ENCODE measurements at places on chromosomes 3 and 15.

- DNase-seq: no peak
Measured at GRCh38 chr15:41810651-41811431, 17.1 kb upstream of the JMJD7 start.

DNA sequence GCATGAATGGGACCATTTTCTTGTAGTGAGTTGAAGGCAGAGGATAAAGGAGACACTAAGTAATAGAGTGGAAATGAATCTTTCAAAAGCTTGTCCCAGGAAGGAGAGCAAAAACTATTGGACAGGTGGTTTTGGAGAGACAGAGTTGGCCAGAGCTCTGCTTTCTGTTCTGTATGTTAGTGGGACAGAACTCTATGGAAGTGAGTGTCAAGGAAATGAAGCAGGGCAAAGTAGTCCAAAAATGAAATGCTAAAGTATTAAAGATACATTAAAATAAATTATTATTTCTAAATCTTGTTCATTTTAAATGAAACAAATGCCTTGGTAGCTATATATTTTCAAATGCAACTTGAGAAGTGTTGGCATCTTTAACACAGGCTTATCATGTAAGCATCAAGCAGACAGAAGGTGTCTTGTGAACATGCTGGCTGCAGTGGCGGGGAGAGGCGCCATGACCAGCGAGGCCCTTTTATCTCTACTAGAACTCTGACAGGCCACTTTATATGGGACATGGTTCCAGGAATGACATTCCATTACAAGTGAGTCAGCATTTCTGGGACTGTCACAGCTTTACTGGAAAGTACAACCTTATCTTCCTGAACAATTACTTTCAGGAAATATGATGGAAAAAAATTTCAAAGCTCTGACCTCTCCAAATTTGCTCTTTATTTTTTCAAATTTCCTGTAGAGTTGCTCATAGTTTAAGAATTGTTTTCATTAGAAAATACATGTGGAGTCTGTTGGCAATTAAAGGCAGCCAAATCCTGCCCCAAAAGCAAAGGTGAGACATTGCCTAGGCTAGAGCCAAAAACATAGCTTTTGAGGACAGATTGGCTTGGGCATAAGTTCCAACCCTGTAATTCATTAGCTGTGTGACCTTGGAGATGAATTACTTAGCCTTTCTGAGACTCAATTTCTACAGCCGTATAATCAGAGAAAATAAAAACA, 106.5 kb downstream of the ECT2 start:
- no peak for DNase-seq

DNA sequence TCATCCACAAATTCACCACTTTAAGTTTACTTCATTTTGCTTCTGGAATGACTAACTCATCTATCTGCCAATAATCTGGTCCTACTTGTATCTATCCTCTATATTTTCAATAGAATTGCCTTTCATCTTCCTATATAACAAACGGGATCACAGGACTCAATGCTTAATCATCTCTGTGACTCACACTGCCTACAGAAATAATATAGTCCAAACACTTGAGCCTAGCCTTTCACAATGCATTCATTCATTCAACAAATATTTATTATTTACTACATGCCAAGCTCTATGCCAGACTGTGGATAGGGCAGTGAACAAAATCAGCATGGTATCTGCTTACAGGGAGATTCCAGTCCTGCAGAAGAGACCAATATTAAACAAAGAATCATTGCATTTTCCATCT, 16.6 kb upstream of the AGTR1 start:
- no peak for DNase-seq

- no peak for DNase-seq
Measured at GRCh38 chr3:146277953-146278631, 27.2 kb upstream of the PLSCR4 start.

GRCh38 chr3:122858373-122858772, 63.5 kb downstream of the SLC49A4 start:
- no peak for DNase-seq

GRCh38 chr15:84878504-84878903, 6.0 kb upstream of the SLC28A1 start:
- DNase-seq: peak; percentile 29

DNA sequence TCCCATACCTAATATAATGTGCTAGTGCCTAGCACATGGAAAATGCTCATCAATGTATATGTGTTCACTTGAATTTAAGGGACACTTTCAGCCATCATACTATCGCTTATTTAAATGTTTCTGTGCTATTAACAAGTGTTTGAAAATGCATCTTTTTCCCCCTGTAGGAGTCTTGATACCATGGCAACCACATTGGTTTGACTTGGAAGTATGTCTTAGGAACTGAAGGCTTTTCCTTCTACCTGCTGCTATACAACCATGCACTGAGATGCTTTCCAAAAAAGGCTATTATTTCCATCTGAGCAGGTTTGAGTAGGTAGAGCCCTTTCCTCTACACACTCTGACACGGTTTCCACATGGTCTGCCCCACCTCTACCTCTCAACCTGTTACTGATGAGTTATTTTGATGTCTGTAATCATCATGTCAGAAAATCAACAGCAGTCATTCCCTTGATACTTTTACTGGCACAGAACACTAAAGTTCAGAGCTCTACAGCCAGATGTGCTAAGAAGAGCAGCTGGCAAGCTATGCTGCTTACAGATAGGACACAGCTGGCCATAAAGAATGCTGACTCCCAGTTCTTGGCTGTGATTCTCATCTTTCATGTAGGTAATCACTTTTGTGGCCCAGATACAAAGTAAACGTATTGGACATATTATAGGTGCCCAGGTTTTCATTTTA, 59.3 kb downstream of the RYR3 start:
- no peak for DNase-seq

DNA sequence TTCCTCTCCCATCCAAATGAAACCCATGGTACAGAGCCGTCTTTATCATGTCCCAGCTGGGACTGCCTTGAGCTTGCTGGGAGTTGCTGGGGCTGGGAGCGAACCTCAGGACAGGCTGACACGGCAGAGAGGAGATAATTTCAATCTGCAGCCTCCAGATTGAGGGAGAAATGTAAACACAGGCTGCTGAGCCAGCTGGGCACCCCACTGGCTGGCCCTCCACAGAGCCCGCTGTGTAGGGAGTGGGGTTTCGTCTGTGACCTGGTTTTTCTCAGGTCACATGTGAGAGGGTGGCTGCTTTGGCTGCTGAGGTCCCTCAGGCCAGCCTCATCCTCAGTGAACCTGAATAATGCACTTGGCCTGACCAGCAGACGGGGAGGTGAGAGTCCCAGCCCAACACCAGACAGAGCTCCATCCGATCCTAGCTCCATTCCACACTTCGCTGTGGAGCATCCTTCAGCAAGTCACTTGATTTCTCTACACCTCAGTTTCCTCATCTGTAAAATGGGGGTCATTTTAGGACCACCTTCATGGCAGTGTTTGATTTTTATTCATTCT, 121.6 kb upstream of the MRPS22 start:
- DNase-seq: no peak

DNA sequence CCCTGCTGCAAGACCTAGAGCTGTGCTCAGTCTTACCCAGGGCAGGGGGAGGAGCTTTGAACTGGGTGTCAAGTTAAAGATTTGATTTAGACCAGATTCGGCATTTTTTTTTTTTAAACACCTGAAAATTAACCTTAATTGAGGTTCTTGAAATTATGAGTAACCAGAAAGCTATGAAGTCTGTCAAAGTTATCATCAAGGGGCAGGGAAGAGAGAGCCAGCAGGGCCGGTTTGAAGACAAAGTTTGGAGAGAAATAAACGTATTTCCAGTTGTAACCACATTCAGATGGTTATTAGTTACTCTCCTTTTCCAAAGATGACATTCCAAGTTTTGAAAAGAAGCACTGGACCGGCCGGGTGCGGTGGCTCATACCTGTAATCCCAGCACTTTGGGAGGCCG, 12.0 kb downstream of the TMEM266 start:
- DNase-seq: no peak

- no peak for DNase-seq
Measured at GRCh38 chr3:53485675-53486403, 8.6 kb upstream of the CACNA1D start.

GRCh38 chr15:69795601-69796000, 302.1 kb downstream of the TLE3 start:
- DNase-seq: no peak

- DNase-seq: no peak
Measured at GRCh38 chr3:72912532-72912931, 24.7 kb downstream of the GXYLT2 start.

- no peak for DNase-seq
Measured at GRCh38 chr3:25493246-25493645, 65.2 kb downstream of the RARB start.

GRCh38 chr3:112074616-112075497, 11.3 kb upstream of the C3orf52 start:
- no peak for DNase-seq

- DNase-seq: no peak
Measured at GRCh38 chr3:31668242-31668641, 135.5 kb downstream of the STT3B start.

GRCh38 chr3:98612996-98613517, 19.6 kb upstream of the CPOX start:
- no peak for DNase-seq

- DNase-seq: no peak
Measured at GRCh38 chr3:112973325-112974177, 1.4 kb downstream of the CD200R1 start.

GRCh38 chr3:49723296-49723627, 489 bp downstream of the GMPPB start:
- DNase-seq: peak; percentile 27

- DNase-seq: no peak
Measured at GRCh38 chr15:92395098-92395635, 1.5 kb downstream of the ST8SIA2 start.

- no peak for DNase-seq
Measured at GRCh38 chr3:113535898-113536297, 3.5 kb downstream of the SIDT1 start.

- DNase-seq: peak; percentile 27
Measured at GRCh38 chr3:197750396-197750831, 731 bp downstream of the FYTTD1 start.

DNA sequence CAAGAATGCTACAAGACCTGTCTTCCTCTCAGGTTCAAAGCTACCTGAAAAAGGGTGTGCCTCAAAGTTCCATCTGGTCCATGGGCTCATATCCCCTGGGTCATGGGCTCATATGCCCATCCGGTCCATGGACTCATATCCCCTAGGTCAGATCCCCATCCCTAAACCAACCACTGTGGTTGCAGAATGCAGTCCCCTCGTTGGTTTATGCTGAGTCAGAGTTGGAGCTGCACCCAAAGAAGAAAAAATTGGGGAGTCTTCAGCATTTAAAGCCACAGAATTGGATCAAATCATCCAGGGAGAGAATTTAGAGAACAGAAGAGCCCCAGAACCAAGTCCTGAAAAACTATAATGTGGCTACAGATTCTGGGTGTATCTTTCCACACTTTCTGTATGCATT, 71.5 kb upstream of the IL12A start:
- DNase-seq: no peak

- no peak for DNase-seq
Measured at GRCh38 chr3:196688349-196688748, 23.7 kb downstream of the CEP19 start.

DNA sequence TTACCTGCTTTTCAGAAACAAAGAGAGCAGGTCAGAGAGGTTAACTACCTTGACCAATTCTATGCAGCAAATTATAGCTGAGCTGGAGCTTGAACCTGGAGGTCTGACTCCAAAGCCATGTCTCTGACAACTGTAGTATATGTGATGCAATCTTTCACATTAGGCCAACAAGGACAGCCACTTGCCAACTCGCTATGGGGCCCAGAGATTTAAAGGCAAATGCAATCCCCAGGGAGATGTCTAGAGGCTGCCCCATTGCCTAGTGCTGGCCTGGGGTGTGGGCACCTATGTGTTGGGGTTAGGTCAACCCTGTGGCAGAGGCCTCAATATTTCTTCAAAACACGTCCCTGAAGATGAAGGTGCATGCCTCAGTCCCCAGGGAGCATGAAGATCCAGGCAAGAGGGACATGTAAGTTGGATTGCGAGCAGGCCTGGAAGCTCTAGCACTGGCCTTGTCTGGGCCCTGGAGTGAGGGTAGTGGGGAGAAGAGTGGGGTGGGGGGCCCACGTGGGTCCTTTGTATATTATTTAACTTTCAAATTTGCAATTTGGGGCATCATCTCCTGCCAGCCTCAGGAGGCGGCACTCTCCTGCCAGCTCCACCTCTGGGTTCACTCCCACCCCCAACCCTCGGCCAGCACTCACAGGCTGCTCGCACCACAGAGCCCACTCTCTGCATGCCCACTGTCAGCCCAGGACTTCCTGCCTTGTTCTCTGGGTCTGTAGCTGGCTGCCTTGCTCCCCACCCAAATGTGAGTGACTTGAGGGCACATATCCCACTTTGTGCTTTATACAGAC, 64.3 kb downstream of the SLC12A8 start:
- DNase-seq: no peak

- no peak for DNase-seq
Measured at GRCh38 chr3:20344400-20344959, 158.5 kb upstream of the SGO1 start.

GRCh38 chr3:158672215-158673176, at the start of gene LXN:
TSS of gene LXN (minus strand) at chr3:158672648. CDS start at chr3:158672478, 170 bp downstream.
- peak; percentile 23 for DNase-seq

DNA sequence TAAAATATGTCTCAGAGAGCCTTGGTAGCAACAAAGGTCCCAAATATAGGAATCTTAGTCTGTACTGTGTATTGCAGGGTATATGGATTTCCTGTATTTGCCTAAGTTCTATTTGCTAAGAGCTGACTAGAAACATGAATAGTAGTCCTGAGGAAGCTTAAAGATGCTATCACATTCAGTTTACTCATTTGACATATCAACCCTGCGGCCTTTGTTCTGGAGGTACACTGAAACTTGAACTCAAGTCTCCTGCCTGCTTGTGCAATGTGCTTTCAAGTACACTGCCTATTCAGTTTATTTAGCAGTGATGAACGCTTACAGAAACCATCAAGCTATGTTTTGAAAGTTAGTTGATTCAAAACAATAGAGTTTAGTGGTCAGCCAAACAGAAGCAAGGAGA, 21.1 kb downstream of the IL1RAP start:
- no peak for DNase-seq

DNA sequence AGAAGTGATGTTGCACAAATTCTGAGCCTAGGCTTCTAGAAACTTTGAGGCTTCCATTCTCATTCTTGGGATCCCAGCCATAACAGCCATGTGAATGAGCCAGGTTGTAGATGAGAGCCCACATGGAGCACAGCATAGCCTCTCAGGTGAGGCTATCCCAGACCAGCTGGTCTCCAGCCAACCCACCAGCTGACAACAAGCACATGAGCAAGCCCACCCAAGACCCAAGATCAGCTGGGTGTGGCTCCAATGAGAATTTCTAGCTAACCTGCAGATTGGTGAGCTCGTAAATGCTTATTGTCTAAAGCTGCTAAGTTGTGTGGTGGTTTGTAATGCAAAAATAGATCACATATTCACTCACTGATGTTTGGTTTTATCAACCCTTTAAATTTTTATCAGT, 14.4 kb downstream of the KY start:
- no peak for DNase-seq

- DNase-seq: no peak
Measured at GRCh38 chr3:50263478-50264382, 5.2 kb upstream of the SEMA3B start.

GRCh38 chr15:49423021-49423420, at the start of gene FGF7:
TSS of gene FGF7 (plus strand) at chr15:49423242. CDS start at chr15:49424298, 1,056 bp downstream.
- DNase-seq: no peak

GRCh38 chr15:64282701-64283100, 73.3 kb downstream of the CSNK1G1 start:
- DNase-seq: no peak
